Activated CD4-positive, alpha-beta memory T cell treated with anti-CD3 and anti-CD28 coated beads, Interleukin-2, amount 10 ng/mL, durations not matched to agents 7 days and 5 days (primary cell): ENCODE measurements at places on chromosomes 16 and 17.

- DNase-seq, result no peak
Observed at GRCh38 chr16:25606069-25606468, 85.7 kb upstream of the HS3ST4 start.

- DNase-seq, result no peak
Observed at GRCh38 chr16:51710905-51711563, 560.0 kb upstream of the SALL1 start.

- DNase-seq, result peak; percentile 24
Observed at GRCh38 chr16:25014500-25015147, 545 bp downstream of the ARHGAP17 start.

- DNase-seq, result no peak
Observed at GRCh38 chr17:55394357-55395021, 27.1 kb downstream of the MMD start.

- DNase-seq, result no peak
Observed at GRCh38 chr17:12505866-12506265, 159.8 kb upstream of the MYOCD start.

DNA sequence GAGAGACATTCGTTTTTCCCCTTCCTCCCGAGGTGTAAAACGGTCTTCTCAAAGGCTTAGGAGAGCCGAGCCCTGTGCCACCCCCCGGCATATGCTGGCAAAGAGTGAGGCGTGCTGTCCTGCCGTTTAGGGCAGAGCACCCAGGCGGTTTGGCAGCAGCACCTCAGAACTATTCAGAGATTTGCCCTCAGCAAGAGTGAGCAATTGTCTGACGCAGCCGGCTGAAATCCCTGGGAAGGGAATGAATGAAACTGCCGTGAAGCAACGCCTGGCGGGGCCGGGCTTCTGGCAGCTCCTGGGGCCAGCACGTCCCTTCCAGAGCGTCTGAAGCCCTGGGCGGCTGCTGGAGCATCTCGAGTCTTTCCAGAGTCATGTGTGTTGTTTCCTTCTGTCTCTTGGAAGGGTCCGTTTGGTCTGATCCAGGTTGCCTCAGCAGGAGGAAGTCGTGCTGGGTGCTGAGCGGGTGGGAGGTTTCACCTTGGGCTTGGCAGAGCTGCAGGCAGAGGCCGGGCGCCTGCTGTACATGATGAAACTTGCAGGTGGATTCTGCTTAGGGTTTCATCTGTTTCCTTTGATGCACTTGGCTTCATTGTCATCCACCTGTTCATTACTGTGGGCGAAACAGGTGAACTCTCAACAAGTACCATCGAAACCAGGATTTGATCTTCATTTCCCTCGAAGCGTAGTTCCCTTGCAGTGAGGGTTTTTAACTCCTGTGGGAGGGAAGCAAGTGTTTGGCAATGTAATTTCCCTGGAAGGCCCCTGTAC, 35.4 kb downstream of the TBCD start:
- no peak for DNase-seq

GRCh38 chr16:87661561-87661960, 59.3 kb downstream of the JPH3 start:
- DNase-seq, result peak; percentile 35
